ENCODE measurements at places on chromosomes 12 and 14. TPM values are rescaled to one million over a fixed set of nuclear protein-coding genes. Genes with fewer than 3 reads are reported as not detected.

DNA sequence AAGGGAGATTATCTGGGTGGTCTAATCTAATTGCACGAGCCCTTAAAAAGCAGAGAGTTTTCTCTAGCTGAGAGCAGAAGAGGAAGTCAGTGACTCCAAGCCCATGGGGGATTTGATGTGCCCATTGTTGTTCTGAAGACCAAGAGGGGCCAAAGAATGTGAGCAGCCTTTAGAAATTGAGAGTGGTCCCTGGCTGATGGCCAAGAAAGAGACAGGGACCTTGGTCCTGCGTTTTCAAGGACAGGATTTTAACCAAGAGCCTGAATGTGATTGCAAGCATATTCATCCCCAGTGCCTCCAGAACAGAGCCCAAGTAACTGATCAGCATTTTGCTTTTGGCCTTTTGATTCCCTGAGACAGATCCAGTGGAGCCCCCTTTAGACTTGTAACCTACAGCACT lies 1353.9 kb downstream of the AACS start:
- DNase-seq = no peak
- peaks cover 4% of the 10 kb centered on the region for H3K36me3 ChIP-seq
- H3K4me3 ChIP-seq = no peak overlapping the region

DNA sequence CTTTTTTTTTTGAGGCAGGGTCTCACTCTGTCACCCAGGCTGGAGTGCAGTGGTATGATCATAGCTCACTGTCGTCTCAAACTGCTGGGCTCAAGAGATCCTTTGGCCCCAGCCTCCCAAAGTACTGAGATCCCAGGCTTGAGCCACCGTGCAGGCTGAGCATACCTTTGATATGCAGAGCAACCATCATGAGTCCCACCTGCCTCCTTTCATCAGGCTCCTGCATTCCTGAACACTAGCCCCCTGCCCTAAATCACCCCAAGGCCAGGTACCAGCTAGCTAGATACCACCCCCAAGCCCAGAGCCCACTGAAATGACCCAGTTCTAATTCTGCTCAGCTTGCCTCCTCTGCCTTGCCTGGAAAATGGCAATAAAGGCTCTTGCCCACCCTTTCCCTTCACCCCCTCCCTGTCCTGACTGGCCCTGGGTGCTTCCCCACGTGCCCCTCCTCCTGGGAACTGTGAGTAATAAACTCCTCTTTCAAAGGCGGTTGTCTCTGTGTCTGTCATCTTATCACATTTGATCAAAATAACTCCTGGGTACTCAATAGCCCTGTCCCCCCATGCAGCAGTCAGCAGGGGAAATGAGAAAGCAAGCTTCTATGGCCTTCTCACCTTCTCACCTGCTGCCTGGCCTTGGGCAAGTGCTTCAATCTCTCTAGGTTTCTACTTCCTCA lies 6.4 kb upstream of the BRF1 start:
- no peaks in the 10 kb centered on the region for H3K27me3 ChIP-seq
- H3K27ac ChIP-seq = no peak overlapping the region
- H3K36me3 ChIP-seq = no peaks in the 10 kb centered on the region
- DNase-seq = peak; percentile 55
- H3K4me1 ChIP-seq = no peaks in the 10 kb centered on the region
- no peak overlapping the region for H3K4me3 ChIP-seq

- no peak overlapping the region for H3K27ac ChIP-seq
- H3K4me1 ChIP-seq = no peaks in the 10 kb centered on the region
- no peak overlapping the region for H3K4me3 ChIP-seq
- H3K27me3 ChIP-seq = no peaks in the 10 kb centered on the region
- H3K36me3 ChIP-seq = no peaks in the 10 kb centered on the region
Observed at GRCh38 chr12:58443273-58443980, 476.9 kb downstream of the LRIG3 start.

- peaks cover 19% of the 10 kb centered on the region for H3K36me3 ChIP-seq
- DNase-seq = peak; percentile 43
- no peak overlapping the region for H3K4me3 ChIP-seq
- H3K4me1 ChIP-seq = no peaks in the 10 kb centered on the region
- no peak overlapping the region for H3K27ac ChIP-seq
Observed at GRCh38 chr14:105137481-105138020, 31.0 kb downstream of the JAG2 start.

GRCh38 chr12:22116376-22116775 lies 70.4 kb downstream of the CMAS start:
- DNase-seq = no peak
- no peak overlapping the region for H3K27ac ChIP-seq
- no peaks in the 10 kb centered on the region for H3K4me1 ChIP-seq

DNA sequence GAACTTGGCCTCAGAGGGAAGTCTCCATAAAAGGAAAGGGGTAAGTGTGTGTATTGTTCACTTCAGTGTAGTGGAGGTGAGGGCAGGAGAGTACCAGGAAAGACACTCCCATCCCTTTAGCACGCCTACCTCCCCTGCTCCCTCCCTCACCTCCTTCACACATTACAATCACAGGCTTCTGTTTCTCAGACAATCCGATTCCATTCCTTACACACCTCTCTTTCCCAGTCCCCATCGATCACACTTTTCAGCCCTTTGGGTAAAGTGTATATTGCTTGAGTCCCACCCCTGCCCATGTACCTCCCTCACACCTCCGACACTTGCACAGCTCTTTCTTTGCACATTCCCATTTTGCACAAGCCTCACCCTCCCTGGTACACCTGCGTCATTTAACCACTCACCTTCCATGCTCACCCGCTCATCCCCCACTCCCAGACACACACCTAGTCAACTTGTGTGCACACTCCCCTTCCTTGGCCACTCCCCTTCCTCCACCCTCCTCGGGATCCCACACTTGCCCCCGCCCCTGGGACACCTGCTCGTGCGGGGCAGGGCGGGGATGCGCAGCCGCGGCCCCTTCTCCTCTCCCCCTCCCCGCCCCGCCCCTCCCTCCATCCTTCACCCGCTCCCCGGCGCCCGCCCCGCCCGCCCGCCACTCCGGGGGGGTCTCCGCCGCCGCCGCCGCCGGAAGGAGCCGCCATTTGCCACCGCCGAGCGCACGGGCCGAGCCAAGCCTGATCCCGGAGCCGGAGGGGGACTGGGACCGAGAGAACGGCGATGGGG lies at the start of gene MARCHF9:
TSS of gene MARCHF9 (plus strand) at position 693 of the 783 bp plus-strand sequence. CDS start 426 bp downstream, outside the sequence.
- 0 out of 2 replicates have a peak, but pooled peaks cover 7% of the 10 kb centered on the region for H3K4me1 ChIP-seq
- DNase-seq = peak; percentile 89
- H3K4me3 ChIP-seq = peak within 1 kb of the TSS; percentile 93
- H3K36me3 ChIP-seq = peaks cover 38% of the 10 kb centered on the region
- no peak within 1 kb of the TSS for H3K27ac ChIP-seq

DNA sequence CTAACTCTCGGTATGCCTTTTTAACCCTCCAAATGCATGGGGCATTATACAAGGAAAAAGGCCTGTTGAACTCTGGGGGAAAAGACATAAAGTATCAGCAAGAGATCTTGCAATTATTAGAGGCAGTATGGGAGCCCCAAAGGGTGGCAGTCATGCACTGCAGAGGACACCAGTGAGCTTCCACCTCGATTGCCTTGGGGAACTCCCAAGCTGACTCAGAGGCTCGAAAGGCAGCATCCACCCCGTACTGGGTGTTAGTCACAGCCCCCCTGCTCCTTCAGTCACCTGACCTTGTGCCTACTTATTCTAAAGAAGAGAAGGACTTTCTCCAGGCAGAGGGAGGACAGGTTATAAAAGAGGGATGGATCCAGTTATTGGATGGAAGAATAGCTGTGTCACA lies 781.4 kb upstream of the TMEM132C start:
- no peaks in the 10 kb centered on the region for H3K27me3 ChIP-seq
- no peak for DNase-seq
- no peak overlapping the region for H3K4me3 ChIP-seq
- H3K27ac ChIP-seq = no peak overlapping the region
- peaks cover 5% of the 10 kb centered on the region for H3K36me3 ChIP-seq

MYH6 gene
- total RNA-seq = 0.13 TPM

GUCY2C gene
- total RNA-seq = 1.3 TPM

PARP2 gene
- total RNA-seq = 25.2 TPM

ULK1 gene
- total RNA-seq = 57.2 TPM

All from H9 (cell line).